Daoy (cell line): ENCODE measurements at places on chromosomes 1 and 21. TPM values are rescaled to one million over a fixed set of nuclear protein-coding genes. Genes with fewer than 3 reads are reported as not detected.

Gene ADAMTSL4
- 0.33 TPM in 1 of 2 replicates, not detected in the other for total RNA-seq

Gene DYNLT5
- not detected in 2 replicates for total RNA-seq

GRCh38 chr1:219279017-219279770 is 105.5 kb downstream of the LYPLAL1 start:
- DNase-seq = peak; percentile 65

- DNase-seq = peak; percentile 37
Measured at GRCh38 chr1:206797534-206798383, 25.5 kb upstream of the IL10 start.

- DNase-seq = peak; percentile 70
Measured at GRCh38 chr1:41980827-41981653, 62.3 kb upstream of the HIVEP3 start.

- peak; percentile 29 for DNase-seq
Measured at GRCh38 chr1:150268340-150268704, 494 bp downstream of the APH1A start.

GRCh38 chr21:33936301-33937038 is 20.9 kb upstream of the ATP5PO start:
- DNase-seq = no peak

- peak; percentile 34 for DNase-seq
Measured at GRCh38 chr1:27489501-27489972, 430 bp downstream of the WASF2 start.
